Posterior cingulate gyrus (tissue), 11 donors: ENCODE measurements at places on chromosomes 3 and 15.

- peak; percentile 31 for DNase-seq
Observed at GRCh38 chr3:35932995-35933394, 293.7 kb downstream of the ARPP21 start.

DNA sequence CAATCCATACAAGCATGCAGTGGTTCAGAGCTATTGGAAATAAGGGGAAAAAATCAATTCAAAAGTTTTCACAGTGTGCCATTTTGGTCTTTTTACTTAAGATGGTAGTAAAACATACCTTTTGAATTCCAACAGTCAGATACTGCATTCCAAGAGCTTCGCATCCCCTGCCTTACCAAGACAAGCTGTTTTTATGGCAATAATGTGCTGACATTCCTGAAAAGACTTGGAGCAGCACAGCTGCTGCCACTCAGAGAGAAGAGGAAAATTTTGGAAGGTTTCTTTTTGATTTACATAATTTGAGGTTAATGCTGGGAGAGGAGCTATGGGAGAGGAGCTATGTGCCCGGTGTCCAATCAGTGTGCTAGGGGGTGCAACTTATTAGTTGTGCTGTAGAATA lies 148.3 kb downstream of the FEZF2 start:
- DNase-seq = no peak

- DNase-seq = no peak
Observed at GRCh38 chr3:77871436-77871835, 831.5 kb downstream of the ROBO2 start.

GRCh38 chr3:54008744-54009143 lies 113.6 kb upstream of the CACNA2D3 start:
- DNase-seq = no peak

GRCh38 chr3:102036017-102036416 lies 186.7 kb downstream of the NFKBIZ start:
- DNase-seq = no peak
